ENCODE measurements at places on chromosomes 3 and 15.

- DNase-seq: no peak
Measured at GRCh38 chr3:196050597-196050996, 31.3 kb downstream of the TFRC start.

DNA sequence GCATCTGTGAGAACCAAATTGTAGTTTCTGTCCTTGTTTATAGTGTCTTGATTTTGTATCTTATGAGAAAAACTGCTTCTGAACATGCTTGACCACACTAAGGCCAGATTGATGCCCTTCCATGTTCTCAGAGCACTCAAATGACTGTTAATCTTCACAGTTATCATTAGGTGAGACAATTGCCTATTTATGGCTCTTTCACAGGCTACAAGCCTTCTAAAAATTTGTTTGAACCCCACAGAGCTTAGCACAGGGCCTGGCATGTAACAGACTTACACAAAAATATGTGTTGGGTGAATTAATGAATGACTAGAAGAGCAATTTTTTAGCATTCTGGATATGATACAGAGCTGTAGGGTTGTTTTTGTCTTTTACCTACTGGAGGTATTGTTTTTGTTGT is 43.1 kb downstream of the BTLA start:
- DNase-seq: no peak

DNA sequence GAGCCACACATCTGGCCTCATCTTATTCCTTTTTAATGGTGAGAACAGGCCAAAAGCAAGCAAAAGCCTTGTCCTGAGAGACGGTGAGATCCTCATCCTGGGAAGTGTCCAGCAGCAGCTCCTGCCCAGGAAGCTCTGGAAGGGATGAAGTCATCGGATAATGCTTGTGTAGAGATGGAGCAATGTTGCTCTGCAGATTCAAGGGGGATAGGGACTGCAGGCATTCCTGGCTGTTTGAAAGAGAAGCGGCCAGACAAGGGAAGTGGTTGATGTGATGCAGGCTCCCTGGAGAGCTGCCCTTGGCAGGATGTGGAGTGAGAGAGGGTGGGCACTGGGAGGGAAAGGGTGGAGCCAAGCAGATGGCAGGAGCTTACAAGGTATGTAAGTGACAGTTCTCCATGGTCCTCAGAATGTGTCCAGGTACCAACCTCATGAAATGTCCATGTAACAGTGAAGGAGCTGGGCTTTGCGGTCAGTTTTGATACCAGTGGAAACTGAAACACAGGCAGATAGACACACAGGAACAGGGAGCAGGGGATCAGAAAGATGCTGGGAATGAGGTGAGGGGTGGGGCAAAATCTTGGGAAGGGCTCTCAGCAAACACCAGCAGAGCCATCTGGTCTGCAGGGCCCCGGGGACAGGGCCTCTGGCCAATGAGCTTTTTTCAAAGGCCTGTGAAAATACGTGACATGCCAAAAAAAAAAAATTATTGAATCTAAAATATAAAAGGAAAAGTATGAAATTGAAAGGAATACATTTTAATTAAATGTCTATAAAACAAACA is 32.2 kb upstream of the LACTB start:
- no peak for DNase-seq

DNA sequence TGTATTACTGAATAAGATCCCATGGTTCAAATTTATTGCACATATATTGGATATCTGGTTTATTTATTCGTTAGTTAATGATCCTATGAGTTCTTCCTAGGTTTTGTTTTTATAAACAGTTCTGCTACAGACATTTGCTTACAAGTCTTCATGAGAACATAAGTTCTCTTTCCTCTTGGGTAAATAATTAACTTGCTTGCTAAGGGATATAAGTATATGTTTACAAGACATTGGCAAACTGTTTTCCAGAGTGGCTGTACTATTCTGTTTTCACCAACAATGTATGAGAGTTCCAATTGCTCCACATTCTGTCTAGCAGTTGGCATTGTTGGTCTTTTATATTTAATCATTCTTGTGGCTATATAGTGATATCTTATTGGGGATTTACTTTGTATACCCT is 341.8 kb upstream of the GBE1 start:
- DNase-seq: no peak

DNA sequence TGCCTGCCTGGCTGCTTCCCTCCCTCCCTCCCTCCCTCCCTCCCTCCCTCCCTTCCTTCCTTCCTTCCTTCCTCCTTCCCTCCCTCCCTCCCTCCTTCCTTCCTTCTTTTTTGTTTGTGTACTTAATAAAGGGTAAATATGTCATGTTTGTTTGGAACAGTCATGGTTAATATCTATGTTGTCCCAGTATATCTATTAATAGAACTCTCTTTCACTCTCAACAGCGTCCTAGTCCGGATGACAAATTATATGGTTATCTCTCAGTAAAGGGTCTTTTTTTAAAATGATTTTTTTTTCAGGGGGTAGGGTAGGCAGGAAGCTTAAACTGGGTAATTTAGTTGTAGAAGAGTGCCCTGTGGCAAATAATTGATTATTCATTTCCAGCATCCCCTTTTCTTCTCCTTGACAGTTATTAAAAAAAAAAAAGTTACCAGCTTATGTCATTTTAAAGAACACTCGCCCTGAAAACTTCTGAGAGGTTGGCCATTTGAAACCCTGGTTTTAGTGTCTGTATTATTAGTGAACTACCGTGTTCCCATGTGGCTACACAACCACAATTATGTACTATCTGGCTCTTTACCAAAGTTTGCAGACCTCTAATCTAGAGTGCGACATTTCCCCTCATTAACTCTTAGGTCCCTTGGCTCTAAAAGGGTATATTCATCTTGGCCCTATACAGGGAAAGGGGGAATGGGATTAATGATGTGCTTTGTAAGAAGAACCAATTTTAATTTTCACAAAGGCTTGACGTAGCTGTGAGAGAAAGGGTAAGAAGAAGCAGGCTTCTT is 13.7 kb downstream of the TAGLN3 start:
- no peak for DNase-seq

DNA sequence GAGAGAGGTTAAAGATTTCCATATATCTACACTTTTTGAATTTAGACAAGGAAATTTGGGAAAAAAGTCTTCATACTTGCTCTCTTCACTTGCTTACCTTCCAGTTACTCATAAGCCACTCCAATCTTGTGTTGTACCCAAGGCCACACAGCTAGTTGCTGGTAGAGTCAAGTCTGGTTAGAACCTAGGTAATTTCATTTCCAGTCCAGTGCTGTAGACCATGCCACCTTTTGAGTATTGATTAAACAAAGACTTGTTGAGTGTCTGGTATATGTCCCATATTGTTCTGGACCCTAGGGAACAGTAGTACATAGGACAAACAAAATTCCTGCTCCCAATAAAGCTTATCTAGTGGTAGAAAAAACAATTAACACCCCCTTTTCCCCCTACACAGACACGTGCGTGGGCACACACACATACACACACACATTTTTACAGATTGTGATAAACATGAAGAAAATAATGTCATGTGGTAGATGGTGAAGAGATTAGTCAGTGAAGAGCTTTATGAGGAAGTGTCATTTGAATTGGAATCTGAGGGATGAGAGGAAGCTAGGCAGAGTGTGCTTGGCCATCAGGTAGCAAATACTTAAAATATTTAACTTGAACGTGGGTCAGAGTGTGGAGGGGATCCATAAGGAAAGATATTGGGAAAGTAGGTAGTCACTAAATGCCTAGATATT is 2.1 kb downstream of the CMC1 start:
- DNase-seq: peak; percentile 19
